ENCODE measurements at places on chromosomes 2 and 18.

DNA sequence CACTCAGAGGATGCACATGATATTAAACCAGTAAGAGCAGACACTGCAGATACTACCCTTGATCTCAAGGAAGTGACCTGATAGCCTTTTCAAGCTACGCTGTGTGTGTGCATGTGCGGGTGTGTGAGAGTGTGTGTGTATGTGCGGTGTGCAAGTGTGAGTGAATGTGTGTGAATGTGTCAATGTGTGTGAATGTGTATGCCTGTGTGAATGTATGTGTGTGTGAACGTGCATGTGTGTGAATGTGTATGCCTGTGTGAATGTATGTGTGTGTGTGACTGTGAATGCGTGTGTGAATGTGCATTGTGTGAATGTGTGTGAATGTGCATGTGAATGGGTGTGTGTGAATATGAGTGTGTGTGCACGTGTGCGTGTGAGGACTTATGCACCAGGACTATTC lies 53.8 kb downstream of the KCNG2 start:
- no peak for DNase-seq

GRCh38 chr2:126359494-126359893 lies 296.5 kb upstream of the GYPC start:
- DNase-seq, result no peak

DNA sequence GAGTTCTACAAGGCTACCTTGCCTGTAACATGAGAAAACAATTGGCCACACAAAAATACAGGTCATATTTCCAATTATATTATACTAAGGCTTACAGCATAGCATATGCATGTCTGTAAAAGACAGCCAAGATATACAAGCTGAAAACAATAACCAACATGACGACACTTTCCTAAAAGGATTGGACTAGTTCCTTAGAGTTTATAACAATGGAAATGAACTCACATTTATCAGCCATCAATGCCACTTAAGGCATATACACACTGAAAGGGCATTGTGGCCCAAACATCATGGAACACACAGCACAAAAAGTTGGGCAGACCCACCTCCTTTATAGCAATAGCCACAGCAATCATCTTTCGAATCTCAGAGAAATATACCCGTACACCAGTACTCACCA lies 52.0 kb downstream of the SLC40A1 start:
- DNase-seq, result no peak

DNA sequence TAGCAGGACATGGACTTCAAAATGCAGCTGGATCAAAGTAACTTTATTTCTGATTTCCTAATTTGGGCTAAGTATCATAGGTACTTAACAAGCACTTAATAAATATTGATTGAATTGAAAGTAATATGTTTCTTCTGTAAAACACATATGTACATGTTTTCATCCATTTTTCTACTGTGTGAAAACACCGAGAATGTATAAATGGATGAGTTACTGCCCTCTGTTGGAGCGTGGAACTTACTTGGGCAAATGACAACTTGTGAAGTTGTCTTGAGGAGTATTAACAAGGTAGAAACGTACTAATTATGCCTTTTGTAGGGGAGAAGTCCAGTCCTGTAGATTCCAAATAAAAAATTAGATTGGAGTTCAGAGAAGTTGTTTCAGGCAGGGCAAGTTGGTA lies 87.2 kb downstream of the PHLPP1 start:
- DNase-seq, result no peak

Measured in stomach (tissue), 19 donors.